Suppressor macrophage (primary cell): ENCODE measurements at places on chromosomes 3 and 15.
A peak's percentile ranks its signal among the peaks of the same experiment; 100 is the strongest.

- no peak for DNase-seq
Measured at GRCh38 chr3:187763850-187764648, 18.8 kb upstream of the BCL6 start.

DNA sequence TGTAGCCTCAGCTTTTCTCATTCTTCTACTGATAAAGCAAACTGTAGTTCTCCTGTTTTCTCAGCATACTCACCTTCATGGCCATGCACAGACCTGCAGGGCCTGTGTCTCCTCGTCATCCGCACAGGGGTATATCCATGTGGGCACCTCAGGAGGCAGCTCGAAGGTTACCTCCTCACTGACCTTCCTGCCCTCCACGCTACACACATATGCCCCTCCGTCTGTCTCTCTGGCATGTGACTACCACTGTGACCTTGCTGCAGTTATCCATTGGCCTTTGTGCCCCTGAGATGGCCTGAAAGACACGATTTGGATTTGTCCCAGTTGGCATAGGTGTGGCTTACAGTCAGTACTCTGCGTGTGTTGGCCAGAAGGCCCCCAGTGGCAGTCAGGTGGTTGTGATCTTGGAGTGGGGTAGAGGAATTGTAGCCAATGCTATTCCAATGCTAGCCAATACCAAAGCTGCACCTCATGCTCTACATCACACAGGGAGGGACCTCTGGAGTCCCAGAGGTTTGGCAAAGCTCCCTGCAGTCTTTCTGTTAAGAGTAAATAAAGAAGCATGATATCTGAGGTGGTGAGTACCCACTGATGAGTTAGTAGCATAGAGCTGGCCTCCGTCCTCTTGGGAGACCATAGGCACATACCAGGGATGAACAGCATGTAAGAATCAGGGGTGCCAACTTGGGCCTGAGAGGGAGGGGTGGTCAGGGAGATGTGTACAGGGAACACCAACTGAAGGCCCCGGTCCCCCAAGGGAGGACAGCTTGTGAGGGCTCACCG lies 143.4 kb downstream of the EEFSEC start:
- no peak for DNase-seq

DNA sequence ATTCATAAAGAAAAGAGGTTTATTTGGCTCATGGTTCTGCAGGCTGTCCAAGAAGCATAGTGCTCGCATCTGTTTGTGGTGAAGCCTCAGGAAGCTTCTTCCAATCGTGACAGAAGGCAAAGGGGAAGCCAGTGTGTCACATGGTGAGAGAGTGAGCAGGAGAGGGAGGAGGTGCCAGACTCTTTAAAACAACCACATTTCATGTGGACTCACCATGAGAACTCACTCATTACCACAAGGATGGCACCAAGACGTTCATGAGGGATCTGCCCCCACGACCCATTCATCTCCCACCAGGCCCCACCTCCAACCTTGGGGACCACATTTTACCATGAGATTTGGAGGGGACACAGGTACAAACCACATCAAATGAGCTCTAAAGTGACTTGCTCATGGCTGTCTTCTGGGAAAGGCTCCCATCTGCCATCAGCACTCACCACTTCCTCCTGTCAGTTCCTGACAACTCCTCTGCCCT lies 327.3 kb upstream of the TLE3 start:
- DNase-seq = peak; percentile 25

DNA sequence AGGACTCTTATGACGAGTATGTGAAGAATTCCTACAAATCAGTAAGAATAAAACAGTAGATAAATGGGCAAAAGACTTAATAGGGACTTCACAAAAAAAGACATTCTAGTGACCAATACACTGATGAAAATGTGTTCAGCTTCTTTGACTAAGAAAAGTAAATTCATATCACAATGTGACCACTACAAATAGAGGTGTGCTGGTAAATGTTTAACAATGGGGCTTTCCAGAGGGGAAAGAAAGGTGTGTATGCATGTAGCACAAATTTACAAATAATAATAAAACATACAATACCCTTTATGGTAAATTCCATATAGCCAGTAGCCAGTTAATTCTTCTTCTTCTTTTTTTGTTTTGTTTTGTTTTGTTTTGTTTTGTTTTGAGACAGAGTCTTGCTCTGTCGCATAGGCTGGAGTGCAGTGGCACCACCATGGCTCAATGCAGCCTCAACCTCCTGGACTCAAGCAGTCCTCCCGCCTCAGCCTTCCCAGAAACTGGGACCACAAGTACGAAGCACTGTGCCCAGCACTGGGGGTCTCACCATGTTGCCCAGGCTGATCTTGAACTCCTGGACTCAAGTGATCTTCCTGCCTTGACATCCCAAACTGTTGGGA lies 17.5 kb upstream of the NMD3 start:
- DNase-seq = no peak

DNA sequence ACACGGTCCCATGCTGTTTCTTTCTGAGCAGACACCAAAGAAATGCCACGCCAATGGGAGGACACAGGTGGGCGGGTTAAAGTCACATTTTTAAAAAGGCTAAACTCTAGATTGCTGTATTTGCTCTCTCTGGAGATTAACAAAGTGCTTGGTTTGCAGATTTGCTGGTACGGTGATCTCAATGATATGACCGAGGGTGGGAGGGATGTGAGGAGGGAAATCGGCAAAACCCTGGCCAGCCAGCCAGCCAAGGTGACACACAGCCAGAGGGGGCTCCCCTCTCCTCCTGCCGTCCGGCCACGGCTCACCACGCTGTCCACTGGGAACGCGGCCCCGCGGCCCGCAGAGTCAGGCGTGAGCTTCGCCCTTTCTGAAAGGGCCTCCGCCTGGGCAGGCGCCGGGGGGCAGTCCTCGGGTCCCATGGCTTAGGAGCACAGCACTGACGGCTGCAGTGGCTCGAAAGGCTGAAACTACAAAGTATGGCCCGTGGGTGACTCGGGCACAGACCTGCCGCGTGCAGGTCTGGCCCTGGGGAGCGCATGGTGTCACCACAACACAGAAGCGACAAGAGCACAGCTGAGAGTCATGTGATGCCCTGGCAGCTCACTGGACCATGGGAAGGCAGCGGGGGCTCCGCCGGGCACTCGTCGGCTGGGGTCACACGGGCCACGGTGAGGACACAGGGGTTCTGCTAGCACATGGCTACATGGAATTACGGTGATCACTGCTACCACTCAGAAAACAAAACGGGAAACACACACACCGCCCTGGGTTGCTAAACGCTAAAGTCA lies 57.8 kb upstream of the RPL32 start:
- no peak for DNase-seq
